Ureter (tissue), 1 donor: ENCODE measurements at places on chromosomes 6 and 20. TPM values are rescaled to one million over a fixed set of nuclear protein-coding genes. Genes with fewer than 3 reads are reported as not detected.

Gene ME1
- 10.1 TPM for total RNA-seq

Gene KIZ
- total RNA-seq = 22.4 TPM

Gene CDH4
- total RNA-seq = 0.26 TPM

Gene KHDRBS2
- 0.89 TPM for total RNA-seq

Gene DNAJC5
- total RNA-seq = 52.4 TPM

Gene ZKSCAN3
- 8.7 TPM for total RNA-seq

Gene TMEM244
- not detected for total RNA-seq

Gene PRR18
- 0.23 TPM for total RNA-seq

Gene IPCEF1
- 3.2 TPM for total RNA-seq

Gene HRH3
- total RNA-seq = 4.2 TPM

Gene HSPA12B
- total RNA-seq = 9.7 TPM

Gene POU3F2
- not detected for total RNA-seq

Gene PHF3
- 63.8 TPM for total RNA-seq

Gene CRIP3
- total RNA-seq = 1.5 TPM

Gene PHF10
- 45.0 TPM for total RNA-seq

Gene IL17F
- not detected for total RNA-seq

Gene DCDC2
- total RNA-seq = 15.2 TPM

Gene AIG1
- total RNA-seq = 81.5 TPM

Gene CASS4
- 0.91 TPM for total RNA-seq

Gene VEGFA
- 261 TPM for total RNA-seq

Gene TGM3
- not detected for total RNA-seq

Gene CCR6
- total RNA-seq = not detected

Gene GJA10
- total RNA-seq = not detected

Gene ALDH5A1
- 39.6 TPM for total RNA-seq

Gene TREML2
- 0.16 TPM for total RNA-seq

Gene SNRNP48
- 12.2 TPM for total RNA-seq

Gene MYB
- 0.89 TPM for total RNA-seq

Gene ENPP1
- total RNA-seq = 9.3 TPM

Gene TINAG
- total RNA-seq = not detected

Gene LST1
- 6.7 TPM for total RNA-seq
